A673 (cell line): ENCODE measurements at places on chromosomes 6 and 20.

- DNase-seq: no peak
- H3K4me3 ChIP-seq: peak overlapping the region; percentile 71
- H3K27me3 ChIP-seq: no peaks in the 10 kb centered on the region
- peaks cover 4% of the 10 kb centered on the region for H3K36me3 ChIP-seq
- H3K27ac ChIP-seq: peak overlapping the region; percentile 97
Observed at GRCh38 chr6:31701666-31702404, 1.3 kb downstream of the ABHD16A start.

GRCh38 chr6:36840432-36841403, 1.5 kb upstream of the CPNE5 start:
- peaks cover 5% of the 10 kb centered on the region for H3K4me1 ChIP-seq
- H3K27ac ChIP-seq: no peak overlapping the region
- H3K36me3 ChIP-seq: no peaks in the 10 kb centered on the region
- H3K4me3 ChIP-seq: peak overlapping the region; percentile 52
- H3K27me3 ChIP-seq: peaks cover 4% of the 10 kb centered on the region
- no peak for DNase-seq

DNA sequence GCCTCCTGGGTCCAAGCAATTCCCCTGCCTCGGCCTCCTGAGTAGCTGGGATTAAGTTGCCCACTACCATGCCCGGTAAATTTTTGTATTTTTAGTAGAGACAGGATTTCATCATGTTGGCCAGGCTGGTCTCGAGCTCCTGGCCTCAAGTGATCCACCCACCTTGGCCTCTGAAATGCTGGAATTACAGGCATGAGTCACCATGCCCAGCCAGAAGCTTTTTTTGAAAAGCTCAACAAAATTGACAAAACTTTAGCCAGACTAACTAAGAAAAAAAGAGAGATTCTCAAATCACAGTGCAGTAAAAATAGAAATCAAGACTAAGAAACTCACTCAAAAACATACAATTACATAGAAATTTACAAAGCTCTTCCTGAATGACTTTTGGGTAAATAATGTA, 420.6 kb downstream of the COL12A1 start:
- H3K4me1 ChIP-seq: no peaks in the 10 kb centered on the region
- no peak overlapping the region for H3K27ac ChIP-seq
- H3K4me3 ChIP-seq: no peak overlapping the region

- no peaks in the 10 kb centered on the region for H3K4me1 ChIP-seq
- H3K27me3 ChIP-seq: no peaks in the 10 kb centered on the region
- no peaks in the 10 kb centered on the region for H3K36me3 ChIP-seq
- DNase-seq: no peak
Observed at GRCh38 chr6:6884193-6884627, 223.6 kb upstream of the RREB1 start.

GRCh38 chr6:46012834-46013233, 2.8 kb downstream of the CLIC5 start:
- no peak for DNase-seq
- H3K27me3 ChIP-seq: peaks cover 86% of the 10 kb centered on the region
- H3K4me1 ChIP-seq: peaks cover 4% of the 10 kb centered on the region
- no peak overlapping the region for H3K4me3 ChIP-seq

DNA sequence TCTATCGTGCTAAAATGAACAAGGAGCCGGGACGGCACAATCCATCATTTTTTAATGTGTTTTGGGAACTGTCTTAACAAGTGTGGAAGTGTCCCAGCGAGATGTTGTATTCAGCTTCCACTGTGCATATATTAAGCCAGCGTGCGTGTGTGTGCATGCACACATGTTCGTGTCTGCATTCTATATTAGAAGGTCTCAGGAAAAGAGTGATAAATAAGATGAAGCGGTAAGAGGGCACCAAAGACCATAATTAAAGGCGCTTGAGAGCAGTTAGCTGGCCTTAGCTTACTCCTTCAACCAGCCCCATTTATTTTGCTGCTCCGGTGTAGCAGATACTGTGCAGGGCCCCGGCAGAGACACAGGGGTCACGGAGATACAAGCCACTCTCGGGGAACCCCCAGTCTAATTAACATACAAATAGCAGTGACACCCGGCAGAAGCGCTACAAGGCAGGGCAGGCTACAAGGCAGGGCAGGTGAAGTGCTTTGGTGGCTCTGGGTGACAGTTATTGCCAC, 206.5 kb upstream of the RREB1 start:
- no peak overlapping the region for H3K4me3 ChIP-seq
- H3K27me3 ChIP-seq: no peaks in the 10 kb centered on the region
- DNase-seq: no peak
- peaks cover 12% of the 10 kb centered on the region for H3K4me1 ChIP-seq
- H3K36me3 ChIP-seq: no peaks in the 10 kb centered on the region

GRCh38 chr20:7772371-7772770, 167.9 kb downstream of the HAO1 start:
- no peak overlapping the region for H3K27ac ChIP-seq
- DNase-seq: no peak
- H3K27me3 ChIP-seq: no peaks in the 10 kb centered on the region
- no peak overlapping the region for H3K4me3 ChIP-seq

DNA sequence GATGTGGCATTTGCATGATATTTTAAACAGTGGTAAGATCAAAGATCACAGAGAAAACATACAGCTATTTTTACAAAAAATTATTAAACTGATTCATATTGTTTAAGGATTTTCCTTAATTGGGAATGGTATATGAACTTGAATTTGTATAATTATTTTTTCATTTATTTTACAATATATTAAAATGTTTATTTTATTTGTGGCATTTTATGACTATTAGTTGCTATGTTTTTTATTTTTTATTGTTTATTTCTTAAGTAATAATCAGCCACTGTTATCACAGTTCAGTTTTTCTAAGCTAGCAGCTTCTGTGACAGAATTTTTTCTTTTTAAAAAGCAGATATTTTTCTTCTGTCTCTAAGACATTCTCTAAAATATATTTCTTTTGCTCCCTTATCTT, 387.0 kb upstream of the KHDRBS2 start:
- H3K4me1 ChIP-seq: no peaks in the 10 kb centered on the region
- no peaks in the 10 kb centered on the region for H3K36me3 ChIP-seq
- H3K27me3 ChIP-seq: no peaks in the 10 kb centered on the region

- no peak for DNase-seq
- no peaks in the 10 kb centered on the region for H3K27me3 ChIP-seq
- no peak overlapping the region for H3K4me3 ChIP-seq
- no peak overlapping the region for H3K27ac ChIP-seq
- H3K36me3 ChIP-seq: no peaks in the 10 kb centered on the region
- no peaks in the 10 kb centered on the region for H3K4me1 ChIP-seq
Observed at GRCh38 chr6:88666901-88667300, 296.5 kb downstream of the RNGTT start.

DNA sequence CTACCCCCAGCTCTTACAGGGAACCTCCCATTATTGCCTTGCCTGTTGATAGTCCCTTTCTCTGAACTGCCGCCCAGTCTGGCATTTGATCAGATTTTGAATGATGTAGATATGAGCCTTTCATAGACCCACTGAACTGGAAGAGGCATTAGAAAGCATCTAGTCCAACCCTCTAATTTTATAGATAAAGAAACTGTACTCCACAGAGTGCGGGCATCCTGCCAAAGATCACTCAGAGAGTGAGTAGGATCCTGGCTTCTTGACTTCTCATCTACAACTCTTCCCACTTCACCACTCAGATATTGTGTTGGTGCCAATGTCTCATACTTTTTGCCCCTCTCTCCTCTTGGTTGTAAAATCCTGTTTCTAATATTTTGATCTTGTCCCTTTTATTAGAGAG, 179.2 kb upstream of the BMP2 start:
- no peaks in the 10 kb centered on the region for H3K36me3 ChIP-seq
- H3K27me3 ChIP-seq: no peaks in the 10 kb centered on the region
- no peak for DNase-seq
- no peak overlapping the region for H3K4me3 ChIP-seq
- no peak overlapping the region for H3K27ac ChIP-seq
- no peaks in the 10 kb centered on the region for H3K4me1 ChIP-seq

- no peaks in the 10 kb centered on the region for H3K27me3 ChIP-seq
- peak overlapping the region; percentile 81 for H3K27ac ChIP-seq
- peak; percentile 94 for DNase-seq
- H3K36me3 ChIP-seq: no peaks in the 10 kb centered on the region
- peak overlapping the region; percentile 1 for H3K4me3 ChIP-seq
- peaks cover 59% of the 10 kb centered on the region for H3K4me1 ChIP-seq
Observed at GRCh38 chr6:35044761-35045421, 96.2 kb downstream of the TCP11 start.

DNA sequence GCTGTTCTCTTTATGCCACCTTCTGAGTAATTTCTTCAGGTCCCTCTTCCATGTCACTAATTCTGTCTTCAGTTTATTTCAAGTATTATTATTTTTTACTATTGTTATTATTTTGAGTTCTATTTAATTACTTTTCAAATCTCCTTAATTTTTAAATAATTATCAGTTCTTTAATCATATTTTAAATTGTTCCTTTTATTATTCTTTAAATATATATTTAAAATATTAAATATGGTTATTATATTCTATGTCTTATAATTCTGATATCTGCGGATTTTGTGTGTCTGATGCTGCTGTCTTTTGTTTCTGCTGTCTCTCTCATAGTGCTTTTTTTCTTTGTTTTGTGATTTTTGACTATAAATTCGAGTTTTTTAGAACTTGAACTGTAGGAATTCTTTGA, 2.2 kb downstream of the POLR1H start:
- no peak overlapping the region for H3K4me3 ChIP-seq
- no peaks in the 10 kb centered on the region for H3K27me3 ChIP-seq
- peaks cover 28% of the 10 kb centered on the region for H3K4me1 ChIP-seq
- H3K36me3 ChIP-seq: peaks cover 8% of the 10 kb centered on the region

- H3K4me3 ChIP-seq: no peak overlapping the region
- no peaks in the 10 kb centered on the region for H3K27me3 ChIP-seq
- DNase-seq: peak; percentile 29
Observed at GRCh38 chr6:126002755-126003679, 16.7 kb downstream of the TRMT11 start.

DNA sequence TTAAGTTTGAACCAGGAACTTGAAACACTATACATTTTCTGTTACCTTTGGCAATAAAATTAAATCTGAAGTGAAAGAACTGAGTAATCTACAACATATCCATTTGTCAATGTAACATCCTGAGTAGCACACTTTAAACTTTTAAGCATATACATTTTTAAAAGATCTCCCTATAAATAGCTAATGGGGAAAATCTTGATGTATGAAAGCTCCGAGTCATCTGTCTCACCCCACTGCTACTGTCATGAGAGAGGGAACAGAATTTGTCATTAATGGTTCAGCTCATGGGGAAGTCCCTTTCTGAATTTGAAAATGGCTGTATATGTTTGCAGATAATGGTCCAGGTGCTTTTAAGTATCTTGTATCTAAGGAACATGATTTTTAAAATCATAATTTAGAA, 55.2 kb upstream of the NOX3 start:
- no peaks in the 10 kb centered on the region for H3K36me3 ChIP-seq
- no peak for DNase-seq
